ENCODE measurements at places on chromosomes 13 and 19.
A peak's percentile ranks its signal among the peaks of the same experiment; 100 is the strongest.

DNA sequence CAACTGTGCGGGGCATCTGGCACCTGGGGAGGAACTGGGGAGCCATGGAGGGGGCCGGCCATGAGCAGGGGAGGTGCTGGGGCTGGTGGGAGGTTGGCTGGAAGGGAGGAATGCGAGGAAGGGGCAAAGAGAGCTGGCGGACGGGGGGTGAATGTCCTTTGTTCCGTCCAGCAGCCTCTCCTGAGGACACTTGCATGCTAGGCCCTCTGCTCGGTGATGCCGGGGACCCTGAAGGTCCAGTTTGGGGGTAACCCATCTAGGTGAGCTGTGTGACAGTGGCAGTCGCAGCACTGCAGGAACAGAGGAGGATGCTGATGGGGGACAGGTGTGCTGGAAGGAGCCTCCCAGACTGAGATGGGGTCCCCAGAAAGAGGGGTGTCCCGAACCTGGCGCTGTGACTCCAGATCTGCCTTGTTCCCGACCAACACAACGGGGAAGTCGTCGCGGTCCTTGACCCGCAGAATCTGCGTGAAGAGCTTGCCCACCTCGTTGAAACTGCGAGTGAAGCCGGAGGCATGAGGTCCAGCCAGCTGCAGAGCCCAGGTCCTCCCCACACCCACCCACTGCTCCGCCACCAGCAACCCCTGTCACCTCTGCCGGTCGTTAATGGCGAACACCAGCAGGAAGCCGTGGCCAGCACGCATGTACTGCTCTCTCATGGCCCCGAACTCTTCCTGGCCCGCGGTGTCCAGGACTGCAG is 3.6 kb downstream of the RRAS start:
- no peak for DNase-seq

DNA sequence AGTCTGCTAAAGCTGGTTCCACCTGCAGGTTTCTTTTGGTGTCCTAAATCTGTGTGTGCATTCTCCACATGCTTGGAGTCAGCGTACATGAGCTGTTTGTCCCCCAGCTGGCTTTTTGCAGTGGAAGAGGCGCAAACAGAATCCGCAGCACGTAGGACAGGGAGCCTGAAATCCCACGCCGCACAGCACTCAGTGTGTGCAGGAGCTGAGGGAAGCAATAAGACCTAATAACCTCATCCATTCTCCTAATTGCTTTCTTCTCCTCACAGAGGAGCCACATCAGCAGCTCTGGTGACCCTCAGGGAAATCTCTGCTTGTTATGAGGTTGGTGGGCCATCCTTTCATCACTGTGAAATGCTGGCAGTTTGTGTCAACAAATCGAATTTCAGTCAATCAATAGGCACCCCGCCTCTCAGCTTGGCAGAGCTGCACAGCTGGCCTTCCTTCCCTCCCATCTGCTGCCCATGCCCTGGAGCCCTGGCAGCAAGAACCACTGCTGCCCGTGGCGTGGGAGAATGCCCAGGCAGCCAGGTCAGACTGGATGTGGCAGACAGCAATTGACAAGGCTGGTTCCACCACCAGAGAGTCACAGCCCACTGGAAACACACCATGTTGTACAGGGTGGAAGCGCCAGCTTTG is 136.7 kb downstream of the ZDHHC20 start:
- DNase-seq: no peak

- no peak for DNase-seq
These were observed 20.8 kb upstream of the AMER2 start for GRCh38 chr13:25192936-25193335.

- no peak for DNase-seq
These were observed 6.5 kb downstream of the KCTD4 start for GRCh38 chr13:45194081-45194939.

DNA sequence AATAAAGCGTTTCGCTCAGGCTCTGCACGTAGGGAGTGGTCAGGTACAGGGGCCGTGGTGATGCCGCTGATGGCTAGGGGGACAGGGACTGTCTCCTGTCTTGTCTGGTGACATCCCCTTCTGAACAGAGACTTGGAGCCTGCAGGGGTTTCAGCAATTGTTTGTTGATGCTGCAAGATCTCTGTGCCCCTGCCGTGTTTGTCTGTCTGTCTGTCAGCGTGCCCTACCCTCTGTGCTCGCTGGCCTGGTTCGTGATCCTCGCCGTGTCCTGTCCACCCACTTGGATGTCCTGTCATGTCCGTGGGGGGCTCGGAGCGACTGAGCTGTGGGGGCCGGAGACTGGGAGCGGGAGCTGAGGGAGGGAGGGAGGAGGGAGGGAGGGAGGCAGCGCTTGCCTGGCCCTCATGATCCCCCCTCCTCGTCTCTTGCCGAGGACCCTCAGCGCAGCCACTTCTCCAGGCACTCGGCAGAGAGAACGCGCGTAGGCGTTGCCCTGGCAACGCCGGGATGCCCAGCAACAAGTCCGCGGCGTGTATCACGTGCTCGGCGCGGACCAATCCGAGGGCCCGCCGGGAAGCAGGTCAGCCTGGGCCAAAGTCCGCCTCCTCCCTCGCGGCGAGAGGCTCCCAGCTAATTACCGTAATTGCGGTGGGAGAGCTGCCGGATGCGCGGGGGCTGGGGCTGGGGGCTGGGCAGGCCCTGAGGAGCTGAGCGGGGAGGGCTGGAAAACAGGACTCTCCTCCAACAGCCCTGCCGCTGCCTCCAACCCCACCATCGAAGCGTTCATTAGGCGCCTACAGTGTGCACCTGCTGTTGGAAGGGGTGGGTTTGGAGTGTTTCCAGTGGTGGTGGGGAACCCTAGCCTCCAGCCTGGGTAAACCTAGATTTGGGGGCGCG is 31.9 kb upstream of the FEM1A start:
- DNase-seq: peak; percentile 78

GRCh38 chr13:34048652-34049051 is 230.7 kb downstream of the RFC3 start:
- DNase-seq: no peak

- DNase-seq: no peak
These were observed 8.3 kb downstream of the FAM98C start for GRCh38 chr19:38411041-38411712.

DNA sequence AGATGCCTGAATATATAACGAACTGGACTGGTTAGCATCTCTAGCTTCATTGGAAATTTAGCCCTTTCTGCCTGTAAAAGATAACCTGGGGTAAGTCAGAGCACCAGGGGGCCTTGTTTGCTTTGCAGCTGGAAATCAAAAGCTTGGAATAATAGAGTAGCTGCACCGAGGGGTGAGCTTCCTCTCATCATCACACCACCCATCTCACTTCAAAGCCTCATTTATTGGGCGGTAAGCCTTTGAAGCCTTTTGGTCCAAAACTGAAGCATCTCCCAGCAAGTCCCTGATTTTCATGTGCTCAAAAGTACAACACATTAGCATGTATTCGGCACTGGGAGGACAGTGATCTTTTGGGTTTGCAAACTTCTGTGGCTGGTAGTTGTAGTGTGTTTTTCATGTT is 405.1 kb downstream of the FOXO1 start:
- no peak for DNase-seq

GRCh38 chr19:831407-832369 is 4.1 kb downstream of the AZU1 start:
- DNase-seq: no peak

- DNase-seq: no peak
These were observed 2.2 kb upstream of the RAB11B start for GRCh38 chr19:8387688-8388611.

DNA sequence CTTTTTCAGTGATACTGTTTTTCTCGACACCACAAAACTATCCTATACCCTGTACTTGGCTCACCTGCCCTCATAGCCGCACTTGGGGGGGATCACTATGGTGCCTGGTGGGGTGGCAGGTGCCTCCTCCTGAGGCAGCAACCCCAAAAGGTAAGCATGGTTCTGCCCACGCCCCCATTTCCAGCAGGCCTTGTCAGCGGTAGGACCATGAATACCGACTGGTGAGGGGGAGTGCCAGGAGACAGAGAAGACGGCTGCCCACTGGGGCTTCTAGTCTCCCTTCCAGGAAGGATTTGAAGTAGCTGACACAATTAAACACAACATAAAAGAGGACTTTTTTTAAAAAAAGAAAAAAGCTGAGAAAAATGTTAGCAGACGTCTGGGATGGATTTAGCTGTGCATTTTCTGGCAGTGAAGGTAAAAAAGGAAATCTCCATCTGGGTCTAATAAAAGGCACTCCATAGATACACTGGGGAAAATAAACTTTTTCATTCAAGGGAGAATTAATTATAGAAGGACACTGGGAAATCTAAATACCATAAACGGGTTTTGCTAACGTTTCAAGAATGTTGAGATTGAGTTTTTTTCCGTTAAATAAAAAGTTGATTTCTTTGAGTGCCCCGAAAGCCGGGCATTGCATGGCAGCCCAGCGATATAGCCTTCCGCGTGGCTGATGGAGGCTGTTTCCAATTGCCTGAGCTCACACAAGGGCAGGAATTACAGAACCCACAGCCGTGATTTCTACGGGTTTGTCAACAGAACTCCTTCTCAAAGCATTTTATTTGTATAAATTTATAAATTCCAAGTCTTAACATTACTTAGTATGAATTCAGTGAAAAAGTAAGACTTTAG is 45.1 kb downstream of the ATP11A start:
- DNase-seq: no peak

Data from activated CD4-positive, alpha-beta T cell treated with anti-CD3 and anti-CD28 coated beads, Interleukin-2, amount 50 U/mL, for 48 hours (primary cell).